Stimulated activated CD4-positive, alpha-beta T cell treated with anti-CD3 and anti-CD28 coated beads, Interleukin-1b, Interleukin-23, amount 100 ng/mL, for 1 hour (primary cell): ENCODE measurements at places on chromosomes 4 and X.

DNA sequence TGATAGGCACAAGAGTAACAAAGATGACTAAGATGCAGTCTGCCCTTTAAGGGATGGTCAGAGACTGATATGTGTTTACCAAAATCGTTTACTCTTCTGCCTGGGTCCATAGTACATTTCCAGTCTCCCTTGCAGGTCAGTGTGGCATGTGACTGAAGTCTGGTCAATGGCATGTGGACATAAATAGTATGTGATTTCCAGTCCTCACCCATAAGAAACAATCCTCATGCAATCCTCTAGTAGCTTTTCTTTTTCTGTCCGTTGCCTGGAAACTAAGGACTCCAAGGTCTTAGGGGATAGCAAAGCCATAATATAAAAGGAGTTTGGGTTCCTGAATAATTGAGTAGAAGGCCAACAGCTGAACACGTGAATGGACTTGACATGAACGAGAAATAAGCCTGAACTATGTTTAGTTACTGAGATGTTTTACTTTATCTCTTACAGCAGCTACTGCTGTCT is 1.1 kb downstream of the SLC9B2 start:
- no peak for DNase-seq

GRCh38 chr4:144356941-144357381 is 216.4 kb upstream of the GYPA start:
- no peak for DNase-seq

DNA sequence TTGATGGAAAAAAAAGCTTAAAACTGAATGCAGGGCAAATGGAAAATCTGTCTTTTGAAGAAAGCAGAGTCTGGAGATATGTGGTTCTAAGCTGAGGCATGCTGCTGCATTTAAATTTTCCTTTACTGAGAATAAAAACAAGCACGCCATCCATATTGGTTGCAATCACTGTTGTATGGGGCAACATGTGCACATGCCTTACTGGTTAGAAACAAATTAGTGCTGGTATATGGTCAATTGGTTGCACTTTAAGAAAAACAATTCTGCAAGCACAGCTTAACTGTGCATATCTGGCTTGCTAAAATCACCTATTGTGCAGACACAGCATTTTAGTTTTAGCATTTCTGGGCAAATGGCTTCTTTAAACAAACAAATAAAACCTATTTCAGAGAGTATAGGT is 239.1 kb downstream of the NDST4 start:
- no peak for DNase-seq

DNA sequence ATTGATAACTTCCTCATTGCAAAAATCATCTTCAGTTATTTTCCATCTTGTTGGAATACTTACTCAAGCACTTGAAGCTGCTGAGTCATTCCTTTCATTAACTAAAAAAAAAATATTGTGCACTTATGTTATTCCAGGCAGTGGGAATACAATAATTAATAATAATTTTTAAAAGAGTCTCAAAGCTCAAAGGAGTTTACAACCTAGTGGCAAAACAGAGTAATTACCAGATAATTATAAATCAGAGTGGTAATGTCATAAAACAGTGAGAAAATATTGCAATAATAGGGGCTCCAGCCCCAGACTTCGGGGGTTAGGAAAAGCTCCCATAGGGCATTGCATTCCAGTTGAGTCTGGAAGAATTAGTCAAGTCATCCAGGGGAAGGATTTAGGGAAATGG is 79.6 kb downstream of the DDX53 start:
- no peak for DNase-seq

DNA sequence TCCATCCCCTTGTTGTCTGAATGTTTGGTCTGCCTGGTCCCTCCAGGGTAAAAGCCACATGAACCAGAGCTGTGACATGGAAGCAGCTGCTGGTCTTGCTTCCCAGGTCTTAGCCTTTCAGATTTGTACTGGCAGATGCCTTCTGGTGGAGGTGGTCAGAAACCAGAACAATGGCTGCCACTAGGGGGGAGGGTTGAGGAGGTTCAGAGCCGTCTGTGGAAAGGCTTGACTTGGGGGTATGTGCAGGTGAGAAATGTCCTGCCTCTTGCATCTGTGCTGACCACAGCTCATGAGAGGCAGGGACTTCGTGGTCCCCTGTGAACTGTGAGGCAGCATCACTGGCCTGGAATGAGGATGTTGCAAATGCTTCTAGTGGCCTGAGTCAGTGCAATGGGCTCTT is 144.2 kb upstream of the WDR1 start:
- DNase-seq, result no peak
